Activated naive CD4-positive, alpha-beta T cell treated with anti-CD3 and anti-CD28 coated beads for 36 hours (primary cell): ENCODE measurements at places on chromosomes 6 and 20.

DNA sequence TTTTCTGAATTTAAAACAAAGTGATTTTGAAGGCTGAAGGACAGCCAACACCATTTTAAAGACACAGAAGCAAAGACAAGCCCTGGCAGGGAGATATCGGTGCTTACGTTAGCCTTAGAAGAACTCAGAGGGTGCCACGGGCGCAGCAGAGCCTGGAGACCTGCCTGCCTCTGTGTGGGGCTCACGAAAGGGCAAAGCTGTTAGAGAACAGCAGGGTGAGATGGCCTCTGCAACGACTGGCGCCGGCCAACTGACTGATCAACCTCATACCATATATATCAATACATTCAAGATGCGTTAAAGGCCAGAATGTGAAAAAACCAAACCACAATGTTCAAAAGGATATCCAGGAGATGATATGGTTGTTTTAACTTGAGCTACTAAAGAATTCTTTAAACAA, 151.0 kb upstream of the RPS6KA2 start:
- no peak for DNase-seq

DNA sequence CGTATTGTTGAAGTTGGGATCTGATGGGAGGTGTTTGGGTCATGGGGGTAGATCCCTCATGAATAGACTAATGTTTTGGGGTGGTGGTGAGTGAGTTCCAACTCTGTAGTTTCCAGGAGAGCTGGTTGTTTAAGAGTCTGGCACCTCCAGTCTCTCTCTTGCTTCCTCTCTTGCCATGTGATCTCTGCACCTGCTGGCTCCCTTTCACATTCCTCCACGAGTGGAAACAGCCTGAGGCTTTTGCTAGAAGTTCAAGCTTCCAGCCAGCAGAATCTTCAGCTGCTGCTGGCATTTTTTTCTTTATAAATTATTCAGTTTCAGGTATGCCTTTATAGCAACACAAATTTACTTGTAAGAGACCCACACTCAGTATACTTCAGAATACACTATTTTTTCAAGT, 1021.6 kb downstream of the EYS start:
- no peak for DNase-seq

- no peak for DNase-seq
Measured at GRCh38 chr6:147141711-147142308, 62.4 kb upstream of the STXBP5 start.

- DNase-seq: no peak
Measured at GRCh38 chr6:17886891-17887290, 100.5 kb downstream of the KIF13A start.

DNA sequence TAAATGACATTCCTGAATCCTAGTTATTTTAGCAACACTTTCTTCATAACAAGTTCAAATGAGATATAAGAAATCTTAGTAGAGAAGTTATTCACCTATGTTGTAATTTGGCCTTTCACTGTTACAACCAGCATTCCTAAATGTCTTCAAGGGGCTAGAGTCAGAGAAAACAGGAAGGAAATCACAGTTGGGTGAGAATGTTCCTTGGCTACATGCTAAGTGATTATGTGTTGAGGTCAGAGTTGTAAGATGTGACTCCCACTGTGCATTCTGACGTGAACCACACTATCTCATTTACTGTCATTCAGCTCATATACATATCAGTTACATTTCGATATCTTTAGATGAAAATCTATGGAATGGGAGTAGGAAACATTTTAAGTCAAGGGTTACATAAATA, 51.0 kb upstream of the MLIP start:
- DNase-seq: no peak

DNA sequence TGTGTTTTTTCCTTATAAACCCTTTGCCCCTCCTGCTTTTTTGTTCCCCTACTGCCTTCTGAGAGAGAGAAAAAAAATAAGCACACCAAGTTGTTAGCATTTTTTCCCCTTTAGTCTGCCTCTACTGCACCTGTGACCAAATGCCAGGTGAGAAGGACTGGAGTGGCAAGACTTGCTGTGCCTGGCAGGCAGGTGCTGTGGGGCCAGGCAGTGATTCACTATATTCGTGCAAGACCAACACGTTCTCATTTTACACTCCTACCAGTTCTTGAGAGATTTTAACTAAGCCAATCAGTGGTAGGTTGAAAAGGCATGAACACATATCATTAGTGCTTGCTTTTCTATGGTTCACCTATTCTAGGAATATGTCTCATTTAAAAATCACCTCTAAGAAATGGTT, 109.7 kb downstream of the FIG4 start:
- no peak for DNase-seq

- no peak for DNase-seq
Measured at GRCh38 chr6:56297022-56297989, 49.9 kb upstream of the COL21A1 start.

GRCh38 chr20:32521780-32522525, 63.2 kb downstream of the NOL4L start:
- peak; percentile 81 for DNase-seq

GRCh38 chr6:157462956-157463742, 82.2 kb downstream of the ZDHHC14 start:
- no peak for DNase-seq

GRCh38 chr6:110556317-110557110, 80.1 kb upstream of the SLC22A16 start:
- no peak for DNase-seq

DNA sequence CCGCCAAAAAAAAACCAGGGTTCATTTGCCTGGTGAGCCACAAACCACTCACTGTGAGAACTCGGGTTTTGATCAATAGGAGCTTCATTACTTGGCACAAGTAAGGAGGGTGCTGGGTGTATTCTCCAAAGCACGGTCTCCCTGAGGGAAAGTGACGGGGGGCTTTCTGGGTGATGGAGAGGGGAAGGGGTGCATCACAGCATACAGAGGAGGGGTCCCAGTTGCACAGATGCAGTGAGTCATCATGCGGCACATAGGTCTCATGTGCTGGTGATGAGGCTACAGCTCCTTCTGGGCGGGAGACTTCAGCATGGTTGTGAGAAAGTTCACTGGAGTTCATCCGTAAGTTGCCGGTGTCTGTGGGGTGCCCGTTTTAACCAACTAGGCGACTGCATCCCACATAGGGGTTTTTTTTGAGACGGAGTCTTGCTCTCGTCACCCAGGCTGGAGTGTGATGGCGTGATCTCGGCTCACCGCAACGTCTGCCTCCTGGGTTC, 36.2 kb downstream of the SUN5 start:
- DNase-seq: peak; percentile 82

DNA sequence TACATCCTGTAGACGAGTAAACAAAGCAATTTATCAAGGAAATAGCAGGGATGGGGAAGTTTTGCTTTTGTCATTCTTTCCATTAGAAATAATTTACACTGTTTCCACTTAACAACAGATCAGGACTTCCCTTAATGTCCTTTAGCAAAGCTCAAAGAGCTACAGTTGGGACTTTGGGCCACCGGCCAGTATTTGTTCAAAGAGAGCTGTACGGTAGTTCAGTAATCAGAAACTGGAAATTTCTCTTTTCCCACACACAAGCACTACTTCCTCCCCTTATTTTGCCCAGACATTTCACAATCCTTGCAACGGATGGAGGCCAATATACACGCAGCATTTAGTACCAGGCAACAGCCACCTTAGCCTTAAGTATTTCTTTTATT, 12.1 kb upstream of the HINT3 start:
- no peak for DNase-seq

GRCh38 chr6:15243910-15244619, 1.8 kb upstream of the JARID2 start:
- no peak for DNase-seq

DNA sequence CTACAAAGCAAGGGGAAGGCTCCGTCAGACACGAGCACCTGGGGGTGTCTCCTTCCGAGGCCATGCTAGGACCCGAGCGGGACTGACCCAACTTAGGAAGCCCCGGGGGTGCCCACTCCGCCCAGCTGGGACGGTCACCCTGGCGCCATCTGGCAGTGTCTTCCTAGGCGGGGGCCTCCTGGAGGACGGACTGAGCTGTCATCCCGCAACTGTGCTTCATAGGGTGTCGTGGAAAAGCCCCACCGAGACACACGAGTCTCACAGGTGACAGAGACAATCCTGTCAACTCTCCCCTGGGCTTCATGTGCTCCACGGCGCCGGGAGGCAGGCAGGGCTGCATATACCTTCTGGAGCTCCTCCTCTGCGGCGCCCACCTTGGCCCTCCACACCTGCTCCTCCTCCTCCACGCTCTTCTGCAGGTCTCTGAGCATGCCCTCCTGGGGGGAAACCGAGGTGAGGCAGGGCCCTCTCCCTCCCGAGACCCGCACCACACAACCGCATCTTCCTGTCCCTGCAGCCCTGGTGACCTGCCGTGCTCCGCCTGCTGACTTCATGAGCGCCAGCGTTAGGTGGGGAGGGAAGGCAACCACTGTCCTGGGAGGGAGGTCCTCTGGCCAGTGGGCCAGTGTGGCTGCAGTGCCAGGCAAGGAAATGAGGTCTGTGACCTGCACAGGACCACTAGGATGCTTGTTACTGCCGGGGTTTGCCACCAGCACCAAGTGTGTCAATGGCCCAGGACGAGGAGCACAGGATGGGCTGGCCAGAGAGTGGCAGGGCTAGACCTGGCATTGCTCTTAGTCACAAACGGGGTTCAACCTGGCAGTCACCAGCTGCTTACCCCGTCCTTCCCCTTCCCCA, 50.7 kb downstream of the DSTN start:
- no peak for DNase-seq

DNA sequence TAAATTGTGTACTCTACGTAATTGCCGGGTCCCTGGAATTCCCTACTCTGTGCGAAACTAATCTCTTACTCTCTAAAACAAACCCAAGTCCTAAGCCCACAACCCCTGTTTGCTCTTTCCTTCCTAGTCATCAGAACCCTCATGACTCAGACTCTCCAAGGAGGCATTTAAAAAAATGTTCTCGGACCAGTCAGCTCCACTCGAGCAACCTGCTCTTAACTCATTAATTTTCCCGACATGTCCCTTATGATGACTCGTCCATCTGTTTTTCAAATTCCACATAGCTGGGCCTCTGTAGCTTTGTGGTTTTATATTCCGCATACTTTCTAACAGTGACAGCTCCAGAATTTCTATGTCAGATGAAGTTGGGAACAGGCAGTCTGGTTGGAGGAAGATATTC, 2.6 kb upstream of the MUC22 start:
- DNase-seq: no peak
